Caudate nucleus (tissue), 63 donors: ENCODE measurements at places on chromosomes 2 and 18.
A peak's percentile ranks its signal among the peaks of the same experiment; 100 is the strongest.

- no peak for DNase-seq
Measured at GRCh38 chr2:219542931-219543595, 546 bp downstream of the CHPF start.

DNA sequence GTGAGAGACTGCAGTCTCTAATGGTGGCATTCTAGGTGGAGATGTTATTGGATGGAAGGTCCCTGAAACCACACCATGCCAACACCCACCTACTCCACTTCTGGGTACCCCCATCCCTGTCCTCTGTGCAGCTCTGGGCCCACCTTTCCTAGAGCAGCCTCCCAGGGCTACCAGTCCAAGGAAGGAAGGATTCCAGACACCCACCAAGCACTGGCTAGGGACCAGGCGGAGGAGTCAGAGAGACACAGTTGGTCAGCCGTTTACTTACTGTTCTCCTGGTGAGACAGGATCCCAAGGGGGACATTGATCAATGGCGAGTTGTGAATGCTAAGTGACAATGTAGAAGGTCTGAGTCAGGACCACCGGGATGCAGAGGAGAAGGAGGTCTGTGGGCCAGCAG lies 151.6 kb downstream of the TTC32 start:
- DNase-seq, result no peak

GRCh38 chr2:172726172-172726735 lies 9.4 kb upstream of the RAPGEF4 start:
- DNase-seq, result no peak

DNA sequence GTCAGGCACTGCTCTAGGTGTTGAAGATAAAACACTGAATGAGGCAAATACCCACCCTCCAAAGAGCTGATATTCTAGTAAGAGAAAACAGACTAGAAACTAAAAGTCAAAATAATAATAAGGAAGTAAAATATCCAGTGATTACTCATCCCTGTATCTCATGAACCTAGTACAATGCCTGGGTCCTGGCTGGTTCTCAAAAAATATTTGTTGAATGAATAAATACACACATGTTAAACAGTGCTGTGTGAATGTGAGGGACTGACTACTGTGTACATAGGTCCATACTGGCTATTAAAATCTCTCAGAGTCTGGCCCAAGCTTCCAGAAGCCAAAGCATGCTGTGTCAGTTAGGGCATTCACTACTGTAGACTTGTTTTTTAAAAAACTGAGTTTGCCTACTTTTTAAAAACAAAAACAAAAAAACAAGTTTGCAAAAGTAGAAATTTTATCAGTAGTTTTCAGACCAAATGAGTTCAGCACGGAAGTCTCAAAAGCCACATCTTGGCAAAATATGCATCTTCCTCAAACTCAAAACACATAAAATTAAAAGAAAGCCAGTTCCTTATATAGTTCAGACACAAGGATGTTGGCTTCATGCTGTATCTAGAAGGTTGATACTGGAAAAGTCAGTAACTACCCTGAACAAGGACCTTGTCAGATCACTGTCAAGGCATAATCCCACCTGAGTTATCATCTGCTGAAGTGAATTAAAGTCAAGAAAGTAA lies 136.2 kb downstream of the THADA start:
- DNase-seq, result no peak

DNA sequence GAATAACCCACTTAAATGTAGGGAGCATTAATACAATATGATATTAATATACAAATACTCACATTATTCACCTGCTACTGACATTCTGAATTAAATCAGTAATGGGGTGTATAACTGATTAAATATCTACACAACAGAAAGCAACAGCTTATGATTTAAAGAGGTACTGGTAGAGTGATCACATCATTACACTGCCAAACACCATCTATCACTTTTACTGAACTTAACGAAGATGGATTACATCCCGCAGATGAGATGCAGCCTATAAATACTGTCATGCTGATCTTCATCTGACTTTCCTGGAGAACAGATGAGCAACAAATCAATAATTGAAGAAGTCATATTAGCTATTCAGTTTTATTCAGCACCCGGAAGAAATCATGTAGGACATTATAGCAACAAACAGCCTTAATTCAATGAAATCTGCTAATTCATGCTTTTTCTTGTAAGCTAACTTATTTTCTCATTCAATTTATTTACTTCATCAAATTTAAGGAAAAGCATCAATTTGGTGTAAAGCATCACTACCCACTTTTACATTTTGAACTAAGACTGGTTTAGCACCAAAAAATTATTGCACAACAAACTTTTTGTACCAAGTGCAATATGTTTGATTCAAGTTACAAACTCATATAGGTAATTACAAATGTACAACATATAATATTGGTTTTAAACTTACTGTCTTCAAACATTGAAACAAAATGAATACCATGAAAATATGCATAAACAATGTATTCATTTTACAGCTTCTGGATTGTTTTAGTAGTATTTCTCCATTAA lies 1509.0 kb downstream of the LRP1B start:
- no peak for DNase-seq

DNA sequence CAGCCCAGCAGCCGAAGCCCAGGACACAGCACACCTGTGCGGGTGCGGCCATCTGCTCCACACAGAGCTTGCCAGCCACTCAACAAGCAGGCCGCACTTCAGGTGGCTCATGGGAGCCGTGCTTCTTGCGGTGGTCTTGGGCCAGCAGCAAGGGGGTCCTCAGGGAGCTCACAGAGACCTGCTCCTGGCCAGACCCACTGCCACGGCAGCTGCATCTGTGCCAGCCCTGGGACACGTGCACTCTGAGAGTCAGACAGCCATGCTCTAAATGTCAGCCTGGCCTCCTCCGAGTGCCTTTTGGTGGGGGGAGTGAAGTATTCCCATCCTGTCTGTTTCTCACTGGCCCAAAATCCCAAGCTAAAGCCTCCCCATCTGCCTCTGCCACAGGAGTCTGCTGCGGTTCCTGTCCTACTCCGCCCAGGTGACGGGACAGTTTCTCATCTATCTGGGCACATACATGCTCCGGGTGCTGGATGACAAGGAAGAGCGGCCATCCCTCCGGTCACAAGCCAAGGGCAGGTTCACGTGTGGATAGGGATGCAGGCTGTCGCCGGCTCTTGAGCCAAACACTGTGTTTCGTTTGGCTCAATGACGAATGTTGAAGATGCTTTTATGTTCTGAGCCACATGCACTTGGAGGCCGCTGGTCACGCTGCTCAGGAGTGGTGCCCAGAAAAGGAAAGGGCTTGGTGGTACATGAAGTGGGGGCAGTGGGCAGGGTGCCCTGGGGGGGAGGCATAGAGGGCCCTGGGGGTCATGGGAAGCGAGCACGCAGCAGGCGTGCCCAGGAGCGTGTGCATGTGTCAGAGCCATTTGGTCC lies 22.8 kb downstream of the CIDEA start:
- no peak for DNase-seq

- DNase-seq, result no peak
Measured at GRCh38 chr18:63344918-63345317, 22.1 kb downstream of the KDSR start.

- no peak for DNase-seq
Measured at GRCh38 chr2:126038861-126039260, 617.1 kb upstream of the GYPC start.

DNA sequence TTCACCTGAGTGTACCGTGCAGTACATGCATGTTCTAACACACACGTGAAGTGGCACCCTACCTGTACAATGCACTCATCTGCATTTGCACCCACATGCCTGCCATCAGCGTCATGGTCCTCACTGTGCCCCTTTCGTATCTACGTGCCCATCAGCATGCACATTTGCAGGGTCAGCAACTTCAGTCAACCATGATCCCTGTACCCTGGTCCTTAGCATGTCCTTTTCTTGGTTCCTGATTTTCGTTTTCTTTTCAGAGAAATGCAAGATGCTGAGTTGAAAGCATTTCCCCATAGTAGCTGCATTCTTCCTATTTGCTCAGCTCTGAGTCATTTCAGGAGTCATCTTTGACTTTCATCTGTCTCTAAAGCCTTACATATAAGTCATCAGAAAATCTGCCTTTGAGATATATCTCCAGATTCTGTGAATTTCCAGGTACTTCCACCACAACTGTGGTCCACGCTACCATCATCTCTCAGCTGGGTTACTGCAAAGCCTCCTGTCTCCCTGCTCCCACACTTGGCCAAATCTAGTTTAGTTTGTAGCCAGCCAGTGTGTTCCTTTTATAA lies 14.7 kb upstream of the PUM2 start:
- DNase-seq, result no peak

DNA sequence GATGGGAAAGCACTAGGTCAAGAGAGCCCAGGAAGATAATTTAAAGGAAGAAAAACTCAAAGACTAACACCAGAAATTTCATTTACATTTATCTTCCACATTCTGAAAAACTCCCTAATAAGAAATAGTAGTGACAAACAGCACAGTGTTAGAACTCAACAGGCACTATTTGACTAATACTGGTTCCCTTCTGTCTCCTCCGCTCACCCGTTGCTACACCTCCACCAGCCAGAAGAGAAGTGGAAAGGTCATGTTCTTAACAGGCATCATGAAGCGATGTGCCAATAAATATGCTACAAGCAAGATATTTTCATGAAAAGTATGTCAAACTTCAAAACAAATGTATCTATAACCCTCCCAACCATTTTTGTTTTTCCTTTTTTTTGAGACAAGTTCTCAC lies 5.7 kb downstream of the ROCK1 start:
- DNase-seq, result no peak

- no peak for DNase-seq
Measured at GRCh38 chr2:122831649-122832048, 1076.2 kb downstream of the TSN start.

GRCh38 chr18:74252039-74252395 lies 39.7 kb downstream of the CYB5A start:
- DNase-seq, result no peak

DNA sequence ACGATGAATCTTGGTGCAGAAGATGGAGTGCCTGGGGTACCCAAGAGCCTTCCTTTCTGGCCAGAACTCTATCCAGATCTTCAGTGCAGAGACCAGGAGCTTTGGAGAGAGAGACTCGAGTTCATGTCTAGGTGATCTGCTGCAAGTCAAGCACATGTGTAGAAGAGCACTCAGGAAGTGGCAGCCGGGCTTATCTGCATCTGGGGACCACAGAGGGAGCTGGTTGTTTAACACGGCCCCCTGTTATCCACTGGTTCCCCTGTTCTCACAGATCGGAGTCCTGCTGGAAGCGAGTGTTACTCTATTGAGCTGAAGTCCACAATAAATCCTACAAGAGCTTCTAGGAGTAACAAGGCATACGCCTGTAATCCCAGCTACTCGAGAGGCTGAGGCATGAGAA lies 128.3 kb downstream of the ACOXL start:
- DNase-seq, result no peak

- no peak for DNase-seq
Measured at GRCh38 chr2:32250290-32250689, 14.4 kb downstream of the NLRC4 start.

- no peak for DNase-seq
Measured at GRCh38 chr2:97868986-97869721, 126.6 kb downstream of the TMEM131 start.

DNA sequence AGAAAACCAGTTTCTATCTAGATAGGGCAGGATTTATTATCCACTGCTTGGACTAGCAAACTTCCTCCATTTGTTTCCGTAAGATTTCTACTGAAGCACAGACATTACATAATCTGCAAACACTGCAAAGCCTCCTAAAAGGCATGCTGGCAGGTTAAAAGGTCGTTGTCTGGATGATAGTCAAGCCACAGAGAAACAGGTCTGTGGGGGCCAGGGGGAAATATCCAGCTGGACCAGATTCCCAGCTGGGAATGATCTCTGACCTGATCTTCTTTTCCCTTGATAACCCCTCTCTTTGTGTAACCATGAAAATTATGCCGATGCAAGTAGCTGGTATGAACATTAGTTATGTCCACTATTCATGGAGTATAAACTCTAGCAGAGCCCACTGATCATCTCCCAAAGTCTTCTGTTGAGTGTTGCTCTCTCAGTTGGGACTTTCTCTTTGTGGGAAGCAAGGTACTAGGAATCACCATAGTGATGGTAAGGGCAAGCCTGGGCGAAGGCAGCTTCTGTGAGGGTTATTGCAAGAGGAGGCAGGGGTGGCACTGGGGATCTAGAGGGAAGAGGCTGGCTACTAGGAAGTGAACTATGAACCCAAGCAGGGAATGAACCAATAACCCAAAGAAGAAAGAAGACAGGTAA lies 61.3 kb downstream of the GDF7 start:
- no peak for DNase-seq

GRCh38 chr18:31977270-31977872 lies 34.4 kb upstream of the TRAPPC8 start:
- DNase-seq, result peak; percentile 40
